Esophagus squamous epithelium (tissue), 5 donors: ENCODE measurements at places on chromosomes 16 and 17.

DNA sequence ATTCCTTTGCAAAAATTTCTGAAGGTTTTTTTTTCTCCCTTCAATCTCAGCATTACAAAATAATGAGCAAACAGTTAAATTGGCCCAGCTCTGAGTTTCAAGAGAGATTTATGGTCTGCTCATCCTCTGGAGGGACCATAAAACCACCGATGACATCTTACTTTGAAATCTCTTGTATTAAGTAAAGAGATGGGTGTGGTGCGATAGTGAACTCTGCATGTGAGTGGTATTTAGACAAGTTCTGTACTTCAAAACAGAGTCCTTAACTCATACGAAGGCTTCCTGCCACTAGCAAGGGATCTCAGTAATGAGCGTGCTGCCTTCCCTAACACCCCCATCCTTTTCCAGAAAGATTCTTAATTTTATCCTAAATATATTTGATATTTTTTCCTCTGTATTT lies 2.1 kb downstream of the FAM20A start:
- no peak for DNase-seq

GRCh38 chr17:62925267-62925836 lies 40.7 kb upstream of the TANC2 start:
- DNase-seq = no peak

GRCh38 chr17:47288531-47289116 lies 35.0 kb downstream of the ITGB3 start:
- DNase-seq = no peak

DNA sequence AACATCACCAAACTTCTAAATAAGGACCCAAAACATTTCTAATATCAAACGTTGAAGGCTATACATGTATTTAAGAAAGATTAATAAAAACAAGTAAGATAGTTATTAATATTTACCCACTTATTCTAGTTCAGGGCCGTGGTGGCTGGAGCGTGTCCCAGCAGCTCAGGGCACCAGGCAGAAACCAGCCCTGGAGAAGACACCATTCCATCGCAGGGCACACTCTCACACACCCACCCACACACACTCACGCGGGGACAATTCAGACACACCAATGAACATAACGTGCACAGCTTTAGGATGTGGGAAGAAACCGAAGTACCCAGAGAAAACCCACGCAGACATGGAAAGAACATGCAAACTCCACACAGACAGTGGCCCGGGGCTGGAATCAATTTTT lies 13.5 kb downstream of the C17orf67 start:
- no peak for DNase-seq

GRCh38 chr16:86814256-86814655 lies 235.9 kb downstream of the FOXL1 start:
- no peak for DNase-seq

- DNase-seq = no peak
Measured at GRCh38 chr16:27952811-27953210, 110.7 kb downstream of the GSG1L start.

DNA sequence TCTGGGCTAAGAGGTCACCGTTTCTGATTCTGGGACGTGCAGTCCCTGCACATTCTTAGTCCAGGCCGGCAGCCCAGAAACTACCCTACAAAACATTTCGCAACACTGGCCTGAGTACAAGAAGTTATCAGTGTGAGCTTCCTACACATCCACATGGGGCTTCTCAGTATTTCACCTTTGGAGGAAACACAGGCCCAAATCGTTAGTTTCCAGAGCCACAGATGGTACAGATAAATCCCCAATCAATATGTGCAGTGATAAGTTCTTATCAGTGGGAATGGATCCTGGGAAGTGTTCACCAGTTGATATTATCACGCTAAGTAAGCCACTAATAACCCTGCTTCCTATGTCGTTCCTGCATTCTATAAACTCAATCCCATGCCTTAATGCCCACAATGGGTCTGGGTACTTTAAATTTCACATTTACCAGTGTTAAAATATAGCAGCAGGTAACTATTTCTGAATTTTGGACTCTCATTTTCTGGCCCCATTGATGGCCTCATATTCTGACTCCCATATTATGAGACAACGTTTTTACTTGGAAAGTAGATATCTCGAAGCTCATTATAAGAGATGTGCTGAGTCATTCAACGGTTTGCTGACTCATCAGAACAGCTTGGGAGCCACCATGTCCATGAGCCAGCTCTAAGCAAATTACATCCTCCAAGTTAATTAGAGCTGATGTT lies 370.2 kb upstream of the MAF start:
- DNase-seq = no peak

DNA sequence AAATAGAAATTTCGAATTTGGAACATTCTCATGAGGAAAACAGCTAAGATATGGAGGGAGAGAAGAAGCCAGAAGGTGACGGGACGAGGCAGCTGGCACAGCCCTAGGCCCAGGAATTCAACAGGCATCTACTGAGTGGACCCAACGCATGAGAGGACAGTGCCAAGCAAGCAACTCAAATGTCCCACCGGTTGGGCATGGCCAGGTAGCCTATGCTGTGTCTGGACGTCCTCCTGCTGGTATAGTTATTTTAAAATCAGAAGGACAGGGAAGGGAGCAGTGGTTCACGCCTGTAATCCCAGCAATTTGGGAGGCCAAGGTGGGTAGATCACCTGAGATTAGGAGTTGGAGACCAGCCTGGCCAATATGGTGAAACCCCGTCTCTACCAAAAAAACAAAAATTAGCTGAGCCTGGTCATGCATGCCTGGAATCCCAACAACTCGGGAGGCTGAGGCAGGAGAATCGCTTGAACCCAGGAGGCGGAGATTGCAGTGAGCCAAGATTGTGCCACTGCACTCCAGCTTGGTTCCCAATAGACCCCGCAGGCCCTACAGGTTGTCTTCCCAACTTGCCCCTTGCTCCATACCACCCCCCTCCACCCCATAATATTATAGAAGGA lies 2.0 kb downstream of the GH1 start:
- DNase-seq = no peak

GRCh38 chr17:18332909-18333489 lies 17.9 kb downstream of the SMCR8 start:
- DNase-seq = no peak

GRCh38 chr17:337866-338265 lies 14.7 kb downstream of the RPH3AL start:
- no peak for DNase-seq

DNA sequence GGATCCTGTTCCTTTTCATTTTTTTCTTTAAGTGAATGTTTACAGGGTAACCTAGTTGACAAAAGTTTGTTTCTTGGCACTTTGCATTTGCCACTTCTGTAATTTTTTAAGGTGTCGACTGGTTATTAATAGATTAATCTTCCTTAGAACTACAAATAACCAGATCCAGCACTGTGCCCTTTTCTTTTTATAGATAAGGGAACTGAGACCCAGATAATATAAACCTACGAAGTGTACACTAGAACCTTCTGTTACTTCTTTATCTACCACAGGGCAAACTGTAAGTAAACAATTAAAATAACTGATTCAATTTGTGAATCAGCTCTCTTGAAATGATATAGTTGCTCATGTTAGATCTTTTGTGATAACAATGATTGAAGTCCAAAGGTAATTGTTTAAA lies 55.4 kb downstream of the NLK start:
- no peak for DNase-seq

- no peak for DNase-seq
Measured at GRCh38 chr16:3140603-3141427, 6.0 kb downstream of the ZNF213 start.

- DNase-seq = no peak
Measured at GRCh38 chr16:23279721-23280153, 22.4 kb upstream of the SCNN1B start.

GRCh38 chr16:9778849-9779248 lies 403.4 kb downstream of the GRIN2A start:
- no peak for DNase-seq

- DNase-seq = no peak
Measured at GRCh38 chr17:42573095-42573494, 4.4 kb downstream of the PSMC3IP start.

GRCh38 chr16:10391339-10391738 lies 5.5 kb downstream of the ATF7IP2 start:
- no peak for DNase-seq

GRCh38 chr17:30476726-30477082 lies 504 bp upstream of the GOSR1 start:
- DNase-seq = no peak

- no peak for DNase-seq
Measured at GRCh38 chr16:26673011-26673410, 393.7 kb upstream of the C16orf82 start.

DNA sequence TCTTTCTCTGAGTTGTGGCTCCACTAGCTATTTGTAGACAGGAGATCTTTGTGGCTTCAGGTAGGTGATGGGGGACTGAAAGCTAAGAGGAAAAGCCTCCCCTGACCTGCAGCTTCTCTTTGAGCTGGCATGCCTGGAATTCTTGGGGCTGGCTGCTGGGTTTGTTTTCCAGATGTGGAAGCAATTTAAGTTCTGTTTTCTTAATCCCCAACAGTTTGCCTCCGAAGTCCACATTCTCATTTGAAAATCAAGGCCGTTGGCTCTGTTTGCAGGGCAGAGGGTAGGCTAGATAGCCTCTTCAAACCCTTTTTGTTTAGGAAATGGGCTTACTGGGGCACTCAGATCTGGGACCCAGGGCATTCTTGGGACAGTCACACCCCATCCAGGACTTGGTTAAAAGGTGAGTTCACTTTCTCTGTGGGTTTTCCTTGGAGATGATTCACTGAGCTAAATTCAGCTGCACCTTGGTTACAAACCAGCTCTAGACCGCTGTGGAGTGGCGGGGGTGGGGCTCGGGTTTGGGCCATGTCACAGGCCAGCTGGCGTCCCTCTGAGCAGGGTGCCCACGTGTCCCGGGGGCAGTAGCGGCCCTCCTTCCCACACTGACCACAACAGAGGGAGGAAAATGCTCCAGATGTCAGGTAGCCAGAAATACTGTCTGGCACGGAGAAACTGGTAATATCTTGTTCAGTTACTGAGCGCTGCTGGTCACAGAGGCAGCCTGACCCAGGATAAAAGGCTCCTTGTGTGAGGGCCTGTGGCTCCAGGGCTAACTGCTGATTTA lies 108.5 kb downstream of the RAB11FIP4 start:
- DNase-seq = no peak

GRCh38 chr16:85537795-85538401 lies 75.2 kb upstream of the GSE1 start:
- DNase-seq = no peak

GRCh38 chr16:760545-761343 lies at the start of gene MSLN:
MSLN (plus strand) TSS chr16:760734; CDS start chr16:762681, 1,947 bp downstream.
- DNase-seq = no peak

DNA sequence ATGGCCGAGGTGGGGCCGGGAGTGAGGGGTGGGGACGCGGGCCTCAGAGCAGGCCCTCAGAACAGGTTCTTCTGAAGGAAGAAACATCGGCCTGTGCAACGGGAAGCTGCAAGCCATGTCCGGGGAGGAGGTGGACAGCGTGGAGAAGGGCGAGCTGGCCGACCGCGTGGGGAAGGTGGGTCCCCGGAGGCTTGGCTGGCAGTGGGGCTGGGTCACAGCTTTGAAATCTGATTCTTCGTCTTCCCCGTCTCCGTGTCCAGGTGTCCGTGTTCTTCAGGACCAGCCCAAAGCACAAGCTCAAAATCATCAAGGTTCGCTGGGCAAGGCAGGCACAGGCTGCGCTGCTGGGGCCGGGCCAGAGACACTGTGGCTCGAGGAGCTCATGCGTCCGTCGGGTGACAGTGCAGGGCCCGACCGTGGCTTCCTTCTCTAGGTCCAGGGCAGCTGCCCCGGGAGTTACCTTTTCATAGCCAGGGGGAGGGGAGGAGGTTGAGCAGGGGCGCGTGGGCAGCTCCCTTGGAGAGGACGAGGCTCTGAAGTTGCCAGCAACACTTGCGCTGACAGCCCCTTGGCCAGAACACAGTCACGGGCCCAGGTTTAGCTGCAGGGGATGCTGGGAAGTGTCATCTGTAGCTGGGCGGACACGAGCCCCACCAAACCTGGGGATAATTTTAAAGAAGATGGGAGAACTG lies 51.3 kb downstream of the MEAK7 start:
- DNase-seq = no peak

- no peak for DNase-seq
Measured at GRCh38 chr17:66437476-66438026, 135.1 kb downstream of the PRKCA start.

DNA sequence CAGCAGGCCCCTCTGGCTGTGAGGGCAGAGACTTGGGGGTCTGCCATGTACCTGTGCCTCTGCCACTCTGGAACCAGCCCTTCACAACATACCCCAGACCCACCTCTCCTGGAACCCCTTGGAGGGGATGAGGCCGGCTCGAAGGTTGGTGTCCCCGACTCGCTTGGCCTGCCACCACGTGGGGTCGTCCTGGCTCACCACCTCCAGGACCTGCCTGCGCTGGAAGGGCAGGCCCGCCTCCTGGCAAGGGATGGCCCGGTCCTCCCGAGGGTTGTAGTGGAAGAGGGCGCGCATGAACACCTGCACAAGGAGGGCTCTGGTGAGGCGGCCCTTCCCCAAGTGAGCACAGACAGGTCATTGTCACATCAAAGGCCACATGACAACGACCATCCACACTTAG lies 12.2 kb downstream of the MPP3 start:
- DNase-seq = no peak

DNA sequence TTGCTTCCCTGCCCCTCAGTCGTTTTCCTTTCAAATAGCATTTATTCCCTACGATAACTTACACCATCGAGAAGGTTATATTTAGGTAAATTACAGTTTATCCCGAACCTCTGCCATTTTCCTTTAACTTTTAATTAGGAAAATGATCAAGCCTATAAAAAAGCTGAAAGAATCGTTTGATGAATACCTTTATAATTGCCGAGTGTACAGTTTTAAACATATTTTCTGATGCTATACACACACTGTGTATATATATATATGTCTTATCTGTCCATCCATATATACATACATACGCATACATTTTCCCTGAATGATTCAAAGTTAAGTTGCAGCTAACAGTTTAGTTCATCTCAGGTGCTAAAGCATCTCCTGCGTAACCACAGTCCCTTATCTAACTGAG lies 56.6 kb upstream of the CRISPLD2 start:
- no peak for DNase-seq

DNA sequence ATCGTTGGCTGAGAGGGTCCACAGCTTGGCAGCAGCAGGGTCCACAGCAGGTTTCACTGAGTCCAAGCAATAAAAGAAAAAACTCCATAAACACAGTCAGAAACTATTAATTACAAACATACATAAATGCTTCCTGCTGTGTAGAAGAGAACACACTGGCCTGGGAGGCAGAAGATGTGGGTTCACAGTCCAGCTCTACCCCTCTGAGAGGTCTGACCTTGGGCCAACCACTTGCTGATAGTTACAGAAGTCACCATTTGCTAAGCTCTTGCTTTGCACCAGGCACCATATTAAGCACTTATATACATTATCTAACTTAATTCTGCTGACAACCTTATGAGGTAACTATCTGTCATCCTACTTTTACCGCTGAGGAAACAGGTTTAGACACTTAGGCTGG lies 14.7 kb downstream of the CIAPIN1 start:
- DNase-seq = no peak

GRCh38 chr17:80422276-80422675 lies 7.3 kb downstream of the ENDOV start:
- no peak for DNase-seq

DNA sequence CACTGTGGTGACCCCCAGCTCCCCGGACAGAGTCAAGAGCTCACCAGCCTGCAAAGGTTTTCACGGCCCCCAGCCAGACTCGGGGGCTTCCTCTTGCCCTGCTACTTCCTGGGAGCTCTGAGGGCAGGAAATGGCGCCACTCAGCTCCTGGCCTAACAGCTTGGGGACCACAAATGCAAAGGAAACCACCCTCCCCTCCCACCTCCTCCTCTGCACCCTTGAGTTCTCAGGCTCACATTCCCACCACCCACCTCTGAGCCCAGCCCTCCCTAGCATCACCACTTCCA lies 375 bp upstream of the SPN start:
- DNase-seq = no peak
